Activated gamma-delta T cell treated with Interleukin-2 at 50 U/mL for 16 hours (primary cell): ENCODE measurements at places on chromosomes 6 and 20.

GRCh38 chr6:40877362-40877761 lies 161.7 kb downstream of the UNC5CL start:
- no peak for DNase-seq

DNA sequence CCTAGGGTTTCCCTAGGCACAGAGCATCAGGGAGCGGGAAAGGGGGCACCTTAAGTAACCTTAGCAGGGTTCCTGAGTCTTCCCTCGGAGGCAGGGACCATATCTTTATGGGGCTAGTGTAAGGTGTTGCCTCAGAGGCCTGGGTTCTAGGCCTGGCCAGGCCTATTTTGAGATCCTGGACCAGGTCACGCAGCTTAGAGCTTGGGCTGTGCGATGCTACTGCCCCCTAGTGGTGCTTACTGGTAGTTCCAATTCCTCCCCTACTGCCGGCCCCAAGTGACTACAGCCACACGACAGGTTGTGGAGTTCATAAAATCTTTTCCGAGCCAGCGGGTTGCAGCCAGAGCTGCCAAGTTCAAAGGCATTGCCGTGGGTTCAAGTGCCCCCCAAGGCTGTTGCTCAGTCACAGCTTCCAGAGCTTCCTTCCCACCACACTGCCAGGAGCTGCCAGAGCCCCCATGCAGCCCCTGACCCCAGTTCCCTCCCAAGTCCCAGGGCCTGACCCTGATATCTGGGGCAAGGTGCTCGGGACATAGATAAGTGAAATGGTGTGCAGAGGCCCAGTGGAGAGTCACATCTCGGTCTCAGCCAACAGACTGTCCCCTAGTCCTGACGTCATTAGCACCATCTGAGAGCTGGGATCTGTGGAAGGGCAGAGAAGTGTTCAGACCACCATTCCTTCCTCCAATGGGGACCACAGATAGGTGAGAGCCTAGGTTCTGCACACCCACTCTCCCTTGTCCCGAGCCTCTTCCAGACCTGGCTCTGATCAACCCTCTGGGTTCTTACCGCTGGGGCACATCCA lies 3.3 kb downstream of the LRRC73 start:
- DNase-seq = peak; percentile 81

- no peak for DNase-seq
These were observed 84.4 kb downstream of the MAP7 start for GRCh38 chr6:136465766-136466303.

DNA sequence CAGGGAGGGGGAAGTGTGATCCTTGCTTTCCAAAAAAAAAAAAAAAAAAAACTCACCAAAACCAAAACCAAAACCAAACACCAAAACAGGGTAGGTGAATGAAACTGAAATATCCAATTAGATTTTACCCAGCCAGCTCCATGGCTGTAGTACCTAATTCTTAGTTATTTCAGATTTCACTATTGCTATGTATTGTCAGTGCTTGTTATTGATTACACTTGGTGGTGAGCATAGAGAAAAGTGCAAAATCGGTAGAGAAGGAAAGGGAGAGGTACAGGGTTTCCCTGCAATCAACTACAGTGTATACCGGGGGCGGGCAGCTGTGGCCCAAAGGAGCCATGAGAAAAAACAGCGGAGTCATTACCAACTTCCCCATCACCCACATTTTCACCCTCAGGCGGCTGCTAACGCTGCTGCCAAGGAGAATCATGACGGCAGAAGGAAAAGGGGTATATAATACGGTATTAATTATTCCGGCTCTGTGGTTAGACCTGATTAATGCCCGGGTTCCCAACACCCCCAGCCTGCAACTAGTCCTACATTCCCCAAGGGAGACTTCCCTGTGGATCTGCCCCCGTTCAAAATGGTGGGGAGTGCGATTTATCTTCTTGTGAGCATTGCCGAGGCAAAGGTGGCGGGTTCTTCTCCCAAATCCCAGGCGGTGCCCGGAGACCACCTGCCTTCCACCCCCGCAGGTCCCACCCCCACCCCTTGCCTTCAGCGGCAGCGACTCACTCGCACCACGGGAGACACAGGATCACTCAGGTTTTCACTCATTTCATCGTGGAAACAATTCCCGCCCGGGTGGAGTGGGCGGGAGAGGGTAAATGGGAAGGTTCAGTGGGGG lies at the start of gene C6orf62:
Gene C6orf62 (minus strand): TSS at position 30 of the 847 bp plus-strand sequence. CDS start 486 bp downstream, outside the sequence.
- DNase-seq = peak; percentile 33

- DNase-seq = no peak
These were observed 6.6 kb upstream of the HEBP2 start for GRCh38 chr6:138397128-138398122.

- DNase-seq = no peak
These were observed 25.2 kb downstream of the FBXO30 start for GRCh38 chr6:145789443-145789842.

GRCh38 chr20:14879839-14880238 lies 542.4 kb upstream of the FLRT3 start:
- no peak for DNase-seq

DNA sequence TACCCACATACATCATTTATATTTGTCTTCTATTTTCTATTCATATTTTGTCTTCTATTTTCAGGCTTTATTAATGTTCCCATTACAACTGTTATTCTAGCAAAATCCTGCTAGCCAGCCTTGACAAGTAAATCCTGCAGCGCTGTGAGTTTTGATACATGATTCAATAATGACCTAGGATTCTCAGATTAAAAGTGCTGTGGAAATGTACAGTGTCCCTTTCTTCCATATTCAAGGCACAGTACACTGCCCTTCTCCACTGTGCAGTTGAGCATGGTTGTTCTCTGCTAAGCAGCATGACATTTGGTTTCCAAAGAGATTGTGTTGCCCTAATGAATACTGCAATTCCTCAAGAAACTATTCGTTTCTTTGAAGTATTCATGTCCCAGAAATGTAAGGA lies 5.8 kb upstream of the HEY2 start:
- DNase-seq = no peak

DNA sequence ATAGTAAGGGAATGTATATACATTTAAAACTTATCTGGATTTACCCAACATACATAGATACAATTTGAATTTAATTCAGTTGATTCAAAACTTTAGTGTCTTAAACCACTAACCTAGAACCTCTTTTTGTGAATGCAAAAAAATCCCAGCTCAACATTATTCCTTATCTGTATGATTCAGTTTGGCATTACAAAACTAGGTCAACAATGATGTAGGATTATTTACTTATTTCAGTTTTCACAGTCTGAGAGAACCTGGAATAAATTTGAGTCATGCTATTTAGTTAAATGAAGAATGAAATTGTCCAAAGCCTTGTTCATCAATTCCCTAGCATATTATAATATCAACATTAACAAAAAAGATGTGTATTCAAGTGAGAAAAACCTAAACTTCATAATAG lies 7.4 kb upstream of the PLCB1 start:
- no peak for DNase-seq
